ENCODE measurements at places on chromosomes 12 and 14.
A peak's percentile ranks its signal among the peaks of the same experiment; 100 is the strongest.

- H3K27me3 ChIP-seq: peaks cover 7% of the 10 kb centered on the region
- H3K4me1 ChIP-seq: peaks cover 5% of the 10 kb centered on the region
- DNase-seq: no peak
Measured at GRCh38 chr12:22271023-22271422, 63.5 kb downstream of the ST8SIA1 start.

DNA sequence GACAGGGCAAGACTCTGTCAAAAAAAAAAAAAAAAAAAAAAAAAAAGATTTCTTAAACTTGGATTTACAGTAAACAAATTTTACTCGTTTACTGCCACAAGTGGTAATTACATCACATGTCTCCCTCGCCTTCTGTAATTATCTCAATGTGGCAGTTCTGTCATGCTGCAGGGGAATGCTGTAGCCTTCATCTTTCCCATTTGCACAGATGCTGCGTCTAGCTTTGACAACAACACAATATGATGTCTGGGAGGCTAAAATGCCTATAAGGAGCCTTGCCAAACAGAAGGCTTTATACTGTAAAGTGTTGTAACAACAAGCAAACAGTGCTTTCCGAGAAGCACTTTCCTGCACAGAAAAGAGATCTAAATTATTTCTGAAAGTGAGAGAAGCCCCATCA is 48.7 kb downstream of the ESR2 start:
- no peak overlapping the region for H3K4me3 ChIP-seq
- H3K27ac ChIP-seq: no peak overlapping the region

- H3K36me3 ChIP-seq: no peaks in the 10 kb centered on the region
- H3K4me1 ChIP-seq: peaks cover 19% of the 10 kb centered on the region
- no peak overlapping the region for H3K4me3 ChIP-seq
- no peak overlapping the region for H3K27ac ChIP-seq
Measured at GRCh38 chr12:6790496-6791150, 1.3 kb downstream of the CD4 start.

DNA sequence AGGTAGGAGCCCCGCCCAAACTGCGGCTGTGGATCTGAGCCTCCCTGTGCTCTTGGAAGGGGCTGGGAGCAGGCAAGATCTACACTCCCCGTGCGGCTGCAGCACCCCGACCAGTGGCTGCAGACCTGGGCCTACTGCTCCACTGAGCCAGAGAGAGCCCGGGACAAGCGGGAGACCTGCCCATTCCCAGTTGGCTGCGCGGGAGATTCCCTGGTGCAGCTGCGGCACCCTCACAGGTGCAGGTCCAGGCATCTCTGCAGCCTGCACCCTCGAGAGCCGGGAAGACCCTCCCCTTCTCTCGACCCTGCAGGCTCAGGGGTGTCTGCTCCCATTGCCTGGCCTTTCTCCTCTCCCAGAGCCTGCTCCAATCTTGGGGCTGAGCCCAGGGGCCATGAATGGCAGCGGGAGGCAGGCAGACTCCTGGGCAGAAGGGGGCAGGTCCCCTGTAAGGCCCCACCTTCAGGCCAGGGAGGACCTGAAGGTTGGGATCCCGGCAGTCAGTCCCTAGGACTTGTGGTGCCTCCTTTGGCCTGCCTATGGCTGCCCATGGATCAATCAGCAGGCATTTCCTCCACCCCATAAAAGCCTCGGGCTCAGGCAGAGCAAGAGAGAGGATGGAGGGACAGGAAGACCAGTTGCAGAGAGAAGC is 8.8 kb upstream of the A2M start:
- H3K36me3 ChIP-seq: no peaks in the 10 kb centered on the region
- no peak overlapping the region for H3K4me3 ChIP-seq
- no peaks in the 10 kb centered on the region for H3K27me3 ChIP-seq
- no peaks in the 10 kb centered on the region for H3K4me1 ChIP-seq
- no peak for DNase-seq
- H3K27ac ChIP-seq: no peak overlapping the region

DNA sequence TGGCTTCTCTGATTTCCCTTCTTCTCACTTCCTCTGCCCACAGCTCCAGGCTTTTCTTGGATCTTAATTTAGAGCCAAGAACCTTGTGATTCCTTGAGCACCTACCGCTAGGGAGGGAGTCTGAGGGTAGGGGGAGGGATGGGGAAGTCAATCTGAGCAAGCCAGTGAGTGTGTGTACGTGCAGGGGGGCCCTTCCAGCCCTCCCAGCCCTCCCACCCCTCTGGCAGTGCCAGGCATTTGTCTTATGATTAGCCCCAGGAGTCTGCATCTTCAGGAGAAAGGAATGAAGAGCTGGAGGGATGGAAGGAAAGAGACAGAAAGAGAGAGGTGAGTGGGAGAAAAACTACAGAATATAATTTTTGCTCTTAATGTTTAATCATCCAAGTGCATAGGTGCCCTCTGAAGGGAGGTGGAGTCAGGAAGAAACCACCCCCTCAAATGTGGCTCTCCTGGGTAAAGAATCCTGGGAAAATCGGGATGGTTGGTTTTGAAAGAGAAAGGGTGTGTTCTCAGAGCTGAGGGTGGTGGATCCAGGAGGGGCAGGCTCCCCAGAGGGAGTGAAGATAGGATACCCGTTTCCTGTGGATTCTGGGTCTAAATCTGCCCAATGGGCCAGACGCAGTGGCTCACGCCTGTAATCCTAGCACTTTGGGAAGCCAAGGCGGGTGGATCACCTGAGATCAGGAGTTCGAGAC is 2.1 kb downstream of the PIANP start:
- H3K36me3 ChIP-seq: no peaks in the 10 kb centered on the region
- peaks cover 25% of the 10 kb centered on the region for H3K27me3 ChIP-seq
- no peak overlapping the region for H3K4me3 ChIP-seq
- no peak for DNase-seq

DNA sequence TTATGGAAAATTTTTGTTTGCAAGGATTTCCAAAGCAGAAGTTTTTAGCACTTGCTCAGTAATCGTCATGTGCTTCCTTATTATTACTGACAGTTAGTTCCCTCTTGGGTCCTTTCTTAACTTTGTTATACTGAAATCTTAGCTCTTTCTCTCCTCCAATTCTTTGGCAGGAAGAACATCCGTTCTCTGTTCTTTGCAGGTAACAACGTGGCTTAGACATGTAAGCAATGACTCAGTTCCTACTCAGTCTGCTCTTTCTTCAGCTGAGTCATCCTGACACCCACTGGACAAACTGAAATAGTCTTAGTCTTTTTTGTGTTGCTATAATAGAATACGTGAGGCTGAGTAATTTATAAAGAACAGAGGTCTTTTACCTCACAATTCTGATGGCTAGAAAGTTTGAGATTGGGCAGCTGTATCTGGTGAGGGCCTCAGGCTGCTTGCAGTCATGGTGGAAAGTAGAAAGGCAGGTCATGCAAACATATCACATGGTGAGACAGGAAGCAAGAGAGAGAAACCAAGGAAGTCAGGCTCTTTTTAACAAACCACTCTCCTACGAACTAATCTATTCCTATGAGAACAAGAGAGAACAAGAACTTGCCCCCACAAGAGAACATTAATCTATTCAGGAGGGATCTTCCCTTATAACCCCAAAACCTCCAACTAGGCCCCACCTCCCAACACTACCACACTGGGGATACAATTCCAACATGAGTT is 49.2 kb downstream of the TESPA1 start:
- peaks cover 10% of the 10 kb centered on the region for H3K4me1 ChIP-seq
- H3K27me3 ChIP-seq: no peaks in the 10 kb centered on the region
- no peak overlapping the region for H3K4me3 ChIP-seq
- peak overlapping the region; percentile 42 for H3K27ac ChIP-seq
- H3K36me3 ChIP-seq: peaks cover 4% of the 10 kb centered on the region

DNA sequence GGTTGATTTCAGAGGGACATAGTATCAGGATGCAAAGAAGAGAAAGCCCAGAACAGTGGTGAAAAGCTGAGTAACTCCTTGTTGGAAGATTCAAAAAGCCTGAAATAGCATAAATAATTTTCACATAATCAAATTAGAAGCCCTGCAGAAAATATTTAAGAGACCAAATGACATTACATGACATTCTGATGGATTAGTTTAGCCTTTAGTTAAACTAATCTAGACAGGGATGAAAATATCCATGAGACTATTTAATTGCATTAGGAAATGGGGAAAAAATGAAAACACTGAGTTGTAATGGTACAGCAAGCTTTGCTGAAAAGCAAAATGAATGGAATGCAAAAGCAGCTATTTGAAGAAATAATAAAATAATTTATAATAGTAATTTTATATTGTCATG is 91.8 kb downstream of the KIF21A start:
- DNase-seq: no peak
- H3K27me3 ChIP-seq: no peaks in the 10 kb centered on the region
- H3K36me3 ChIP-seq: no peaks in the 10 kb centered on the region
- H3K4me3 ChIP-seq: no peak overlapping the region

- H3K36me3 ChIP-seq: no peaks in the 10 kb centered on the region
- no peaks in the 10 kb centered on the region for H3K27me3 ChIP-seq
- H3K4me1 ChIP-seq: peaks cover 40% of the 10 kb centered on the region
- no peak overlapping the region for H3K27ac ChIP-seq
Measured at GRCh38 chr12:128784030-128784760, 39.6 kb downstream of the SLC15A4 start.

DNA sequence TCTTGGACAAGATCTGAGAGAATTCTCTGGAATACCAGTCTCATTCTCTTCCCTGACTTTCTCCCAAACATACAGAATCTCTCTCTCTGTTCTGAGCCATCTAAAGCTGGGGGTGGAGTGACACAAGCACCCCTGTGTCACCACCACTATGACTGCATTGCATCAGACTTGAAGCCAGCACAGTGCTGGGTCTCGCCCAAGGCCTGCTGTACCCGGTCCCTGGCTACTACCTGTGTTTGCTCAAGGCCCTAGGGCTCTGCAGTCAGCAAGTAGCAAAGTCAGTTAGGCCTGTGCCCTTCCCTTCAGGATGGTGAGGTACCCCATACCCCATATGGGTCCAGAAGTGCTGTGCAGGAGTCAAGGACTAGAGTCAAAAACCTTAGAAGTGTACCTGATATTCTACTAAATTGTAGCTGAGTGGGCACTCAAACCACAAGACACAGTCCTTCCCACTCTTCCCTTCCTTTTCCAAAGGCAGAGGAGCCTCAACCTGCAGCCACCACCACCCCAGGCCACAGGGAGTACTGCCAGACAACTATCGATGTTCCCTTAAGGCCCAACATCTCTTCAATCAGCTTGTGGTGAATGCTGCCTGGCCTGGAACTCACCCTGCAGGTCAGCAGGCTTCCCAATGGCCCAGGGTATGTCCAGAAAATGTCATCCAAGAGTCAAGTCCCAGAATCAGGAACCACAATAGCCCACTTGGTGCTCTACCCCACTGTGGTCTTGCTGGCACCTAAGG is 21.2 kb upstream of the RDH16 start:
- H3K36me3 ChIP-seq: no peaks in the 10 kb centered on the region
- no peak for DNase-seq
- H3K4me1 ChIP-seq: no peaks in the 10 kb centered on the region
- H3K27me3 ChIP-seq: no peaks in the 10 kb centered on the region
- H3K4me3 ChIP-seq: no peak overlapping the region
- no peak overlapping the region for H3K27ac ChIP-seq

DNA sequence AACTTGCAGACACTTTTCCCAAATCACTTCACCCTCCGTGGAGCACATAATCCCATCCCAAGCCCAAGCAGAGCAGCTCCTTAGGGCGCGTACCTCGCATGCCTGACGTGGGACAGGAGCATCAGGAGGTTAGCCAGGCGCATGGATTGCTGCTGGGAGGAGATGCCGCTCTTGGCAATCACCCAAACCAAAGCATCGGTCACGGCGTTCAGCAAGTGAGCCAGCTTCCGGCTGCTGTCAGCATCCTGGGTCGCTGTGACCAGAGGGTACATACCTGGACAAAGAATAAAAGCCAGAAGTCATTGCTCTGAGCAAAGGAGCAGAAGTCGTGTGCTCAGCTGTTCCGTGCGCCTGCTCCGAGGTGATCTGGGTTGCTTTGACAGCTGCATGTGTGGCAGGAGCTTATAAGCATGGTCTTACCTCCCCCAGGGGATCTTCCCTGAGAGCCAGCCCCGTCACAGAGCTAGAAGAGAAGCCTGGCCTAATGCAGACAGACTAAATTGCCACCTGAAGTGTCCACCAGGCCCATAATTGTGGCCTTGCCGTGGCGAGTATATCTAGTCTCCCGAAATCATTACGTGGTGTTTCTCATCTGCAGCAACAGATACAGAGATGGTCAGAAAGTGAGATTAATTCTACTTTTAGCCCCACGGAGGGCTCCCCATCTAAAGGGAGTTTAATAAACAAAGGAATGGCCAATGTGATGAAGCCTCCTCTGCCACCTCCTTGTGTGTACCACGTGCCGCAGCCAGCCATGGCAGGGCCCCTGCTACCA is 59.1 kb downstream of the ESR2 start:
- H3K4me3 ChIP-seq: peak overlapping the region; percentile 73
- H3K4me1 ChIP-seq: peaks cover 75% of the 10 kb centered on the region
- H3K27ac ChIP-seq: peak overlapping the region; percentile 97
- DNase-seq: no peak

- H3K36me3 ChIP-seq: peaks cover 33% of the 10 kb centered on the region
- peaks cover 14% of the 10 kb centered on the region for H3K4me1 ChIP-seq
- no peak overlapping the region for H3K27ac ChIP-seq
- H3K4me3 ChIP-seq: no peak overlapping the region
- no peak for DNase-seq
- H3K27me3 ChIP-seq: no peaks in the 10 kb centered on the region
Measured at GRCh38 chr12:109926016-109926415, 25.9 kb downstream of the TCHP start.

DNA sequence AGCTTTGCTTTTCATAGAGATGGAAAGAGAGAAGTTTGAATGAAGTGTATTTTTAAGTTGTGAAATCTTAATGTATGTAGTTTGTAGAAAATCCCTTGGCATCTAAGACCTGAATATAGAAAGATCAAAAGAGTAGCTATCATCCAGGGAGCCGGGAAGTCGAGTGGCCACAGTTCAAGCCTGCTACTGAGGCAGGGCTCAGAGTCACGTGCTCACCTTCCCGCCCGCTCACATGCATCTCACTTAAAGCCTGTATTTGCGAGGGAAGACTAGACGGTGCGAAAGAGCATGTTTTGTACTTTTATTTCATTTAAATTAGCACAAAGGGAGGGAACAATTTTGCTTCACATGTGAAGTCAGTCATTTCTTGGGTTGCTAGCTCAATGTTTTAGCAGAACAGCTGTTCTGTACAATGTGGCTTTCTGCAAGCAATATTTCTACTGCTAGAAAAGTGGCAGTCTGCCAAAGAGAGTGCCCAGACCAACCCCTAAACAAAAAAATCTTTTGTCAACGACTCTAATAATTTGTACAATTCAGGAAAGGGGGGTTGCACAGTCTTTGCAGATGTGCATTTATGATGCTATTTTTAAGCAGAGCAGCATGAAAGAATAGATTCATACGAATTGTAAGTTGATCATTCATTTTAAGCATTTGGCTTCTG is 290.7 kb downstream of the NPAS3 start:
- H3K4me3 ChIP-seq: no peak overlapping the region
- no peaks in the 10 kb centered on the region for H3K27me3 ChIP-seq
- H3K36me3 ChIP-seq: no peaks in the 10 kb centered on the region
- H3K27ac ChIP-seq: no peak overlapping the region

DNA sequence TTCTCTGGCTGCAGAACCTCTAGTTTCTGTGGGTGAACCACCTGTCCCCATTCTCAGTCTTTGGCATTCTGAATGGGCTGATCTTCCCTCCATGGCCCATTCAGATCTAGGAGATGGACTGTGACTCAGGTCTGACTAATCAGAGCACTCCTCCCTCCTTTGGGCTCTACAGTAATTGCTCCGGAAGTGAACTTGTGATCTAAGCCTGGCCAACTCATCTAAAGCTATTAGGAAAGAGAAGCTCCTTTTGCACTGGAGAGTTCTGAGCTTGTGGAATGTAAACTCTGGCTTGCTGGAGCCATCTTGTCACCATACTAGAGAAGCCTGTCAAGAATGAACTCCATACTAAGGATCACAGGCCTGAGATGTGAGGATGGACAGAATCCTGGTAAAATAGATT is 168.2 kb downstream of the SUDS3 start:
- H3K36me3 ChIP-seq: no peaks in the 10 kb centered on the region
- no peak overlapping the region for H3K4me3 ChIP-seq
- no peak overlapping the region for H3K27ac ChIP-seq
- DNase-seq: no peak
- H3K4me1 ChIP-seq: no peaks in the 10 kb centered on the region
- no peaks in the 10 kb centered on the region for H3K27me3 ChIP-seq

Data from activated B cell treated with CpG ODN at 0.5 μM for 24 hours (primary cell).